Hindlimb muscle (tissue), 1 donor: ENCODE measurements at places on chromosomes 12 and 14. TPM values are rescaled to one million over a fixed set of nuclear protein-coding genes. Genes with fewer than 3 reads are reported as not detected.

DNA sequence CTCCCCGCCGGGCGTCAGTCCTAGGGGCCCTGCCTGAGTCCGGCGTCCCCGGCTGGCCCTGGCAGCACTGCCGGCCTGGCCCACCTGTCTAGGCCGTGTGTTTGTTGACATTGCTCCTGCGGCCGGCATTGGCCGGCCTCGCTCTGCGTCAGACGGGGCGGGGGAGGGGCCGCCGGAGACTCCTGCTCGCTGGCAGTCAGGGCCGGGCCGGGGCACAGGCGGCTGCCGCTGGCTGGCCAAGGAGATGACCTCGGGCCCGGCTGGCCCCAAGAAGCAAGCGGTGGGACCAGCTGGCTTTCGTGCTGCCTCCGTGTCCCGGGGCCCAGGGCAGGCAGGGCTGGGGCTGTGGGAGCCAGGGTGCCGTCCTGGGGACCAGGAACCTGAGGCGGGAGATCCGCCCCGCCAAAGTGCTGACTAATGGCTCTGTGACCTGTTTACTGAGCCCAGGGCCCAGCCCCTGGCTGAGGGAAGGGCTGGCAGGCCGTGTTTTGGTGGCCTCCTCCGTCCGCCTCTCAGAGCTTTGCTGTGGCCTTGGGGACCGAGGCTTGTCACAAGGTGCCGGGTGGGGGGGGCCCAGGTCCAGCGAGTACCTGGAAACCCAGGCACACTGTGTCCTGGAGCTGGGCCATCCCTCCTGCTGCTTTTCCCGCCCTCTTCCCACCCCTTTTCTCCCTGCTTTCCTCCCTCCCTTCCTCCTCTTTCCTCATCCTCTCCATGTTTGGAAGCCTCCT, 1.8 kb downstream of the ULK1 start:
- peak; percentile 86 for DNase-seq

GRCh38 chr12:72178244-72178643, 93.9 kb upstream of the TRHDE start:
- DNase-seq = no peak

DNA sequence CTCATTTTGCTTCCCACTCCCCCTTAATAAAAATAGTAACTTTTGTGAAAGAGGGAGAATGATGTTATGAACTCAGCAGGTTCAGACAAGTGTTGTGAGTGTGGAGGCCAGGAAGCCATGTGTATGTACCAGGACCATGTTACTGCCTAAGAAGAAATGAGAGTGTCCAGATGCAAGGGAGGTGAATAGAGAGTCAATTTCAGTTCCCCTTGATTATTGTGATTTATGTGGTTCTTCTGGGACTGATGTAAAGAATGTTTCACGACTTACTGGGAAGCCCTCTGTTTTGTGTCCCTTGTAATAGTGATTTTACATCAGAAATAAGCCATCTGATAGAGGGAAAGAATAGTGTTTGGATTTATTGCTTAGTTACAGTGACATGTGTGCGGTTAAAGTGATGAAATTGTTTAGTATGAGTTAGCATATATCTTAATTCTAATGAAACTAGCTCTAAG, 32.5 kb downstream of the FBXO34 start:
- no peak for DNase-seq

DNA sequence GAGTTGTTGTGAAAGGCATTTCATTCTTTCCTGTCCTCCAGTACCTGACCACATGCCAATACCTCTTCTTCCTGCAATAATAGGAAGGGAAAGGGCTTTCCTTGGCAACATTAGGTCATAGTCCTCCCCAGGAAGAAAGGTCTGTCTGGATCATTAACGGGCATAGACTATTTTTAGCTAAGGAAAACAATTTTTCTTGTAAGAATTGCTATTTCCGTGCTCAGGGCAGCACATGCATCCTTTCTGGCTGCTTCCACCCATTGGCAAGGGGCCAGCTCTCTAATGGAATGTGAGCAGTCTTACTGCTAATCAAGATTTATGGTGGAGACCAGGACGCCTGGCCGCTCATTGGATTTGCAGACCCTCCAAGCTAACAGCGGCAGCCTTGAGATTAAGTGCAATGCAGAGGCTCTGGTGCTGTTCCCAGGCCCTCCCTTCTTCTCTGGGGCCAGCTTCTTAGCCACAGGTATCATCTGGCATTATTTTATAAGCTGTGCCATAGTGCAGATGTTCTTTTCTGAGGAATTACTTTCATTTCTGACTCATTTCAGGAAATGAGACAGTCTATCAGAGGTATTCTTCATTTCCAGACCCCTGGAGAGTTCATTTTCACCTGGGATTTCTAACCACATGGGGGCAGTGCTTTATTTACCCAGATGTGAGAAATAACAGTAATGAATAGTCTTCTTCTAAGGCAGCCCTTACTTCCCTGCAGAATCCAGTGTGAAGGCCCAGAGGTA, 52.9 kb downstream of the ANO6 start:
- DNase-seq = peak; percentile 51

GRCh38 chr12:12331244-12331771, 18.7 kb downstream of the MANSC1 start:
- DNase-seq = no peak

DNA sequence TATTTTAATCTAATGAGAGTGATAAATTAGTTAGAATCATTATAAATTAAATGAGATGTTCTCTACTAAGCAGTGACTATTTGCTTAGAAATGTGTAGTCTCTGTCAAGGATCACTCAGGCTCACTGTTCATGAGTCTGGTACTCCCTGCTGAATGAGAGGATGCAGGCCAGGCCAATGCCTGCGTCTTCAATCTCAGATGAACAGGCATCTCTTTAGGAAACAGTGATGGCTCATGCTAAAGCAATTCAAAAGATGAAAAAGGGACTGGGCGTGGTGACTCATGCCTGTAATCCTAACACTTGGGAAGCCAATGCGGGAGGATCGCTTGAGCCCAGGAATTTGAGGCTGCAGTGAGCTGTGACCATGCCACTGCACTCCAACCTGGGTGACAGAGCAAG, 106.8 kb downstream of the ZFC3H1 start:
- DNase-seq = no peak

DNA sequence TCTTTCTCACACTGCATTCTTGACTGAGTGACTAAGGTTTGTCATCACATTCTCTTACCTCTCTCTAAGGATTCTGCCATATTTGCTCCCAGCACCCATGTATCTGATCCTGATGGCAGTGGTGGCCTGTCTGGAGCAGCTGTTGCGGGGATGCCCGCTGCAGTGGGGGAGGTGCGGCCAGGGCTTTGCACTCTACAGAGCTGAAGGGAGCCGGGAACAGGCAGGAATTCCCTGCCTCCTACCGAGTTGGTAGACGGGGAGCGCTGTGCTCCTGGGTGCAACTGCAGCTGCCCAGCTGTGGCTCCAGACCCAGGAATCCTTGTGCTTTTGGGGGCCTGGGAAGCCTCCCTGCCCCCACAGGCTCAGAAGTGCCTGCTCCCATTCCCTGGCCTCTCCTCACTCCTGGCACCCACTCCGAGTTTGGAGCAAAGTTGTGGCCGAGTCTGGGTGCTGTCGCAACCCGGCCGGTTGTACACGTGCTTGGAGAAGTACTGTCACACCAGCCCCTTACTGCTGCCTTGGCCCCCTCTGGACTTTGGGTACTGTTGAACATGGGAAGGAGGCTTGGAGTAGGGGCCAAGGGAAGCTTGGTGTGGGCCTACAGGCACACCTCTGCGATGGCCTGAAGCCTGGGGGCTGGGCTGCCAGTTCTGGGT, 106.9 kb upstream of the OR4E1 start:
- no peak for DNase-seq

GRCh38 chr12:129483111-129483893, 420.5 kb downstream of the TMEM132D start:
- DNase-seq = no peak

- DNase-seq = no peak
Observed at GRCh38 chr14:68519671-68520187, 273.1 kb downstream of the ZFP36L1 start.

- DNase-seq = no peak
Observed at GRCh38 chr12:54258201-54258681, 21.7 kb downstream of the CBX5 start.

SSPN gene
- polyA plus RNA-seq = 121 TPM

KRT7 gene
- 1.9 TPM for polyA plus RNA-seq

COL2A1 gene
- polyA plus RNA-seq = 6.6 TPM
